ENCODE measurements at places on chromosomes 13 and 19.

GRCh38 chr13:77389625-77390000 lies 62.7 kb upstream of the MYCBP2 start:
- no peak for DNase-seq

GRCh38 chr13:22162889-22163288 lies 492.0 kb downstream of the FGF9 start:
- no peak for DNase-seq

DNA sequence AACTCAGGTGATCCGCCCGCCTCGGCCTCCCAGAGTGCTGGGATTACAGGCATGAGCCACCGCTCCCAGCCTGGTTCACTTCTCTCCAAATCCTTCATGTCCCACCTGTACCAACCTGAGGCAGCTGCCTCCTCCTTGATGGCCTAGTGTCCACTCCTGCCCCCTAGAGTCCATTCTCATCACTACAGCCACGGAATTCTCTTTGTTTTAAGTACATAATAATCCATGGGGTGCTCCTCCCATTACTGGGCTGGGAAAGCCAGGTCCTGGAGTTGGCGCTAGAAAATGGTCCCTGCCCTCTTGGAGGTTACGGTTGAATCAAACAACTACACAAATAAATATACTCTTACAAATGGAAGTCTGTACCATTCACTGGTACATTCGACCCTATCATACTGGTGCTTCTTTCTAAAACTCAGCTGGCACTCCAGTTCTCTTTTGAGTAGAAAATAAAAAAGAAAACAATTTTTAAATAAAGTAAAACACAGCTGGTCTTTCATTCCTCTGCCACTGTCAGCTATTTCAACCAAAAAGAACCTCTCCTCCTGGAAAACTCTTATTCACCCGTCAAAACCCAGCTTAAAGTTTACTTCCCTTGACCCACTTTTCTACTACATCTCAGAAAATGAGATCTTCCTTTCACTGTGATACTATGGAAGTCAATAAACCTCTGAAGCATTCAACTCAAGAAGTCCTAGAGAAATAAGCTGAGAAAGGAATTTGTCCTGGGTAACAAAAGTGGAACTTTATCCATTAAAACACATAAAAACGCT lies 22.4 kb upstream of the ARHGEF18 start:
- no peak for DNase-seq

- DNase-seq, result no peak
These were observed 3.4 kb downstream of the PVR start for GRCh38 chr19:44647144-44647543.

GRCh38 chr13:79398915-79399314 lies 7.1 kb downstream of the RBM26 start:
- DNase-seq, result no peak

DNA sequence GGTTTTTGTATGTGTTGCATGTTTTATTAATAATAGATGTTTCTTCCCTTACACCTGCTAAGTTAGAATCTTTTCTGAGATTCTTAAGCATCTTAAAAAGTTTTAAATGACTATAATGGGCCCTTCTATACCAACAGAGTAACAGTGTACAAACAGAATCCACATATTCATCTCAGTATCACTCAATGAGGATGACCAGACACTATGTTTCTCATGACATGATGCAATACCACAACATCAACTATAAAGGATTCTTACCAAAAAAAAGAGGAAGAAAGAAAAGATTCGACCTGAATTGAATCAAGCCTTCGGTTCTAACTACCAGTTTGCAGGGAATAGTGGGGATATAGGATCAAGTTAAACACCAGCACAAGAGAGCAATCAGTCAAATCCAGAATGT lies 56.5 kb downstream of the INTS6 start:
- no peak for DNase-seq

DNA sequence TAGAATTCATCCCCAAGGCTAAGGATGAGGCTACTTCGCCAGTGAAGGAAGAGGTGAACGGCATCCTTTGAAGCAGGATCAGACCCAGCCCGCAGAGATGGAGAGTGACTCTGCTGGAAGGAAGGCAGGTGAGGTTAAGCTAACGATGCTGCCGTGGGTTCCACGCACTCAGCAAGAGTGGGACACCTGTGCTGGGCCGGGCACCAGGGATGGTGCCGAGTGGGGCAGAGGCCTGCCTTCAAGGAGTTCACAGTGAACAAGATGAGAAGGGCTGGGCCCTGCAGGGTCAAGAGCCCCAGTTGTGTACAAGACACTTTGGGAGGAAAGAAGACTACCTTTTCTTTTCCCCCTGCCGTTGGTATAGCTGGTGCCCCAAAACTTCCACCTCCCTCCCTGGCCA lies 606.6 kb downstream of the LIG4 start:
- DNase-seq, result no peak

DNA sequence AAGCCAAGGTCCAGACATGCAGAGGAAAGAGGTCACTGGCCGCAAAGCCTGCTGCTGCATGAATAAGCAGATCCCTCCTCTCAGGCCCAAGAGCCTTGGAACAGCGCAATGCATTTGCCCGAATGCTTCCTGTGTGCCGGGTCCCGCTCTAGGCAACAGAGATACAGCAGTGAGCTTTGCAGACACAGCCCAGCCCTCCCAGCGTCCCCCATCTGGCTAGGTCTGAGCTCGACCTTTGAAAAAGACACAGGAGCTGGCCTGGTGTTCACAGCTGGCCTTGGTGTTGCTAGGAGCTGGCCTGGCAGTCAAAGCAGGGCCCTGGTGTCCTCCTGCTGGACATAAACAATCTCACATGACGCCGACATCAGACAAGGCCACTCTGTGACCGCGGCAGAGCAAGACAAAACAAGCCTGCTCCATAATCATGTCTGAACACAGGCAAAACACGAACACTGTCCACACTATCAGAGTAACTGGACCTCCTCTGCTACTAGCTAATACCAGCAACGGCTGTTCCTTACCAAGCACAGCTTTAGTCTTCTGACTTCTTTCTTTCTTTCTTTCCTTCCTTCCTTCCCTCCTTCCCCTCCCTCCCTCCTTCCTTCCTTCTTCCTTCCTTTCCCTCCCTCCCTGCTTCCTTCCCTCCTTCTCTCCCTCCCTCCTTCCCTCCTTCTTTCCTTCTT lies 5.7 kb upstream of the PEX11G start:
- no peak for DNase-seq

DNA sequence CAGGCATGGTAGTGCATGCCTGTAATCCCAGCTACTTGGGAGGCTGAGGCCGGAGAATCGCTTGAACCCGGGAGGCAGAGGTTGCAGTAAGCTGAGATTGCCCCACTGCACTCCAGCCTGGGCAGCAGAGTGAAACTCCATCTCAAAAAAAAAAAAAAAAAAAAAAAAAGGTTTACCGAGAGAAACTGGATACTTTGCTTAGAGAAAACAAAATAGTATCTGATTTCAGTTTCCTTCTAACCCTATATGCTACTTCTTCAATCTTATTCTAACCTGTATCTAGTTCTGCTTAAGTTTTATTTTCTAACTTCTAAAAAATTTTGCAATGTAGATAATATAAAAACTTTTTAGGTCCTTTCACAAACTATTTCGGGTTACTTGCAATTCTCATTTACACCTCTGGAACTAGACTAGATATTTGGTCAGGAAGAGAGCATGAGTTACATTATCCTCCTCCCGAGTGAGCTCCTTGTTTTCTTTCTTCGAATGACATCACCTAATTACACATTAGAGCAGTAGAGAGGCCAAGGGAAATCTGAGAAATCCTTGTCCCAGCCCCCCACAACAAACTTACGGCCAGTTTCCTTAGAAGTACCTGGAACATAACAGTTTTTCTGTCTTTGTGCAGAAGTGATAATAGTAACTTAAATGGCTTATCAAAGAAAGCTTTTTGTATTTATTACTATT lies 128.9 kb downstream of the B3GLCT start:
- DNase-seq, result no peak
